Umbilical cord (tissue), 2 donors: ENCODE measurements at places on chromosomes 11 and 22.
A peak's percentile ranks its signal among the peaks of the same experiment; 100 is the strongest.

DNA sequence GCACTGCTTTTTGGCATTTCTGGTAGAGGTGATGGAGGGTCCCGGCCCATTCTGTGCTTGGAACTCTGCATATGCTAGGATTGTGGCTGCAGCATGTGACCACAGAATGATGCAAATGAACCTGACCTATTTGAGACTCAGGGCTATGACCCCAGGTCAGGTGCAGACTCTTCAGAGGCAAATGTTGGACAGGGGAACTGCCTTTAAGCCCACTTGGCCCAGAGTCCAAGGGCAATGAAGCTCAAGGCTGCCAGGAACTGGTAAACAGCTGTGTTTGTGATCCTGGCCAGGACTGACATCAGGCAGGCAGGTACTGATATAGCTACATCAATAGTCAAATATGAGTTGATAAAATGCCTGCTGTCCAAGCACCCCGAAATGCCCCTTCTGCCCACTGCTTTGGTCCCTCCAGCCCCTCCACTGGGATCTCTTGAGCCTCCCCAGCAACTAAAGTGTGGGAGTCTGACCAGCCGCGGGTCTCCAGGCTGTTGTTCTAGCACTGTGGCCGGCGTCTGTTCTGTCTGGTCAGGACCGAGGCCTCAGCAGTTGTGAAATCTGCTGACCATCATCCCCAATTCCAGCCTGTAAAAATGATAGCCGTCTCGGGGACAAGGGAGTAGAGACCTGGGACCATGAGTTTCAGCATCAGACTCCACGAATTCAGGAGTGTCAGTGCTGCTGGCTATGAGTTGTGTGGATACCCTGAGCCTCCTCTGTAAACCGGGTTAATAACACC is 82.4 kb upstream of the EIF3D start:
- DNase-seq = no peak

GRCh38 chr11:16818284-16818683 is 79.8 kb downstream of the C11orf58 start:
- no peak for DNase-seq

DNA sequence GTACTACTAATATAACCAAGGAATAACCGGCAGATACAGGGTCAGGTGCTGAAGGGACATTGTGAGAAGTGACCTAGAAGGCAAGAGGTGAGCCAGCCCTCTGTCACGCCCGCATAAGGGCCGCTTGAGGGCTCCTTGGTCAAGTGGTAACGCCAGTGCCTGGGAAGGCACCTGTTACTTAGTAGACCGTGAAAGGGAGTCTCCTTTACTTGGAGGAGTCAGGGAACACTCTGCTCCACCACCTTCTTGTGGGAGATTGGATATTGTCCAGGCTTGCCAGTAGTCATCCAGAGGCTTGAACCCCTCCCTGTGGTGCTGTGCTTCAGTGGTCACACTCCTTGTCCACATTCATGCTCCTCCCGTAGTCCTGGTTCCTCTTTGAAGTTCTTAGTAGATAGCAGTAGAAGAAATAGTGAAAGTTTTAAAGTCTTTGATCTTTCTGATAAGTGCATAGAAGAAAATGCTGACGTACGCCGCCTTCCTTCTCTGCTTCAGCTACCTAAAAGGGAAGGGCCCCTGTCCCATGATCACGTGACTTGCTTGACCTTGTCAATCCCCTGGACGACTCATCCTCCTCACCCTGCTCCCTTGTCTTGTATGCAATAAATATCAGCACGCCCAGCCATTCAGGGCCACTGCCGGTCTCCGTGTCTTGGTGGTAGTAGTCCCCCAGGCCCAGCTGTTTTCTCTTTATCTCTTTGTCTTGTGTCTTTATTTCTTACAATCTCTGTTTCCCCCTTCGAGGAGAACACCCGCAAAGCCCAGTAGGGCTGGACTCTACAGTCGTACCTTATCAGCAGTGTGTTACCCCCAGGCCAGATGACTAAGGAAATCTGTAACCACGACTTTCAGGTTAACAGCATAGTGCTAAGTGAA is 6.1 kb downstream of the NUP50 start:
- DNase-seq = no peak

DNA sequence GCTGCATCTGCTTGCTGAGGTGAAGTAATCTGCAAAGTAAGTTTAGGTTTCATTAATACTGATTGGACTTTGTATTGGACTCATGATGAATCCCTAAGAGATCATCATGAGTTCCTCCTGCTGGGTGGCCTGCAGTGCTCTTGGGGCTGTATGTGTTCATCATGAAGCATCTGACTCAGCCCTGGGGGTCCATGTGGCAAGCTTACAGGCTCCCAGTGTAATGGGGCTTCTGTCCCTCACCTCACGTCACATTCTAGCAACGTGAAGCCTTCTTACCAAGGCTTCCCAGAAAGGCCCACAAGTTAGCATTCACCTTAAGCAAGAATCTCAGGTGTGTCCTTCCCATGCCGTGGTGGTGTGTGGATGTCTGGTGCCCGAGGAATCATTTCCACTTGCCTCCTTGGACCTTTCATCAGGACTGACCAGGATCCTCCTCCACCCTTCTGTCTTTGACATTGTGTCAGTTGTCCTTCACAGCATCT is 23.7 kb downstream of the CRKL start:
- no peak for DNase-seq

DNA sequence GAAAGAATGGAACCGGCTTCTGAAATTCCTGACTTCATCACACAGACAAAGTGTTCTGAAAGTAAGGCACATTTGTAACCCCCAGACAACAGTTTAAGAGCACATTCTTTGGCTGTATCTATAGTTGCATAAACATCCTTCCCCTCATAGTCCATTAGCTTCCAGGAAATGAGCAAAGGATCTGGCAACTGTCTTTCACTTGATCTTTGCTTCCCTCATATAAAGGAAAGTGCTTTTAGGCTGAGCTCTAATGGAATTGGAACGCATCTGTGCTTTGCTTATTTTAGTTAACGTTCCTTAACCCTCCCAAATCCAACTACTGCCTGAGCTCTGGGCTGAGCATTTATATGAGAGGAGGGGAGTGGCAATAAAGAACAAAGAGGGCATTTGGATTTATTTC is 76.9 kb upstream of the API5 start:
- DNase-seq = no peak

- no peak for DNase-seq
Measured at GRCh38 chr11:120383518-120384155, 47.4 kb downstream of the ARHGEF12 start.

- DNase-seq = peak; percentile 66
Measured at GRCh38 chr22:36323182-36323854, 64.4 kb downstream of the MYH9 start.

- no peak for DNase-seq
Measured at GRCh38 chr11:34416766-34417165, 22.0 kb upstream of the CAT start.

DNA sequence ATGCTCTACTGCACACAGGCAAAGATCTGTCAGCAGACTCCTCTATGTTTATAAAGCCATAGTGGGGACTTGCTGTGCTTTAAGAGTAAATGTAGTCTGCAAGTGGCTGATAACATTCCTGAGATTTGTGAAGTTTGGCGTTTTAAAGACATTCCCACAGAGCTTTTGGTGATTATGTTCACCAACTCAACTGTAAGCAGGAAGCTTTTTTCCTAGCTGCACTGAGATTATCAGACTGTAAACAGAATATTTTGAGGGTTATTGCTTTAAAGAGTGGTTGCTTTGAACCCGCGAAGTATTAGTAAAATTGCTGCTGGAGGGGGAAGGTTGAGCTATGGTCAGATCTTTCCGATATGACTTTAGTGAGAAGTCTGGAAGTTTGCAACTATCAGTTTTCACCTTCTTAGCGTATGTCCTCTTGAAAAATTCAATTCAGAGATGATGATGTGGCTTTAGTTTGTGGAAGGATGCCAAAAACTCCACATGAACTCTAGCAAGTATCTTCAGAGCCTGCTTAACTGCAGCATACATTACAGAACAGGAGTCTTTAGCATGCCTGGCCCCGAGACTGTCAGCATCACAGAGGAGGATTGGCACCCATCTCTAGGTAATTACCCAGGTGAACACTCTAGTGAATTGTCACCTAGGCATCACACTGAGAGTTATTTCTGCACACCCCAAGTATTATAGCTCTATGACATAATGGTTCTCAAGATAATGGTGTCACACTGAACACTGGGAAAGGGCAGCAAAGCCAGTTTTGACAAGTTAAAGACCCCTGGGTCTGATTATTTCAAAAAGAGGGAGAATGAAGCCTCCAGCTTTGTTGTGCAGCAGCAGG is 89.9 kb downstream of the MTNR1B start:
- peak; percentile 97 for DNase-seq

GRCh38 chr22:23858484-23858815 is 775 bp downstream of the SLC2A11 start:
- no peak for DNase-seq

- no peak for DNase-seq
Measured at GRCh38 chr11:45150301-45150700, 3.9 kb downstream of the PRDM11 start.

DNA sequence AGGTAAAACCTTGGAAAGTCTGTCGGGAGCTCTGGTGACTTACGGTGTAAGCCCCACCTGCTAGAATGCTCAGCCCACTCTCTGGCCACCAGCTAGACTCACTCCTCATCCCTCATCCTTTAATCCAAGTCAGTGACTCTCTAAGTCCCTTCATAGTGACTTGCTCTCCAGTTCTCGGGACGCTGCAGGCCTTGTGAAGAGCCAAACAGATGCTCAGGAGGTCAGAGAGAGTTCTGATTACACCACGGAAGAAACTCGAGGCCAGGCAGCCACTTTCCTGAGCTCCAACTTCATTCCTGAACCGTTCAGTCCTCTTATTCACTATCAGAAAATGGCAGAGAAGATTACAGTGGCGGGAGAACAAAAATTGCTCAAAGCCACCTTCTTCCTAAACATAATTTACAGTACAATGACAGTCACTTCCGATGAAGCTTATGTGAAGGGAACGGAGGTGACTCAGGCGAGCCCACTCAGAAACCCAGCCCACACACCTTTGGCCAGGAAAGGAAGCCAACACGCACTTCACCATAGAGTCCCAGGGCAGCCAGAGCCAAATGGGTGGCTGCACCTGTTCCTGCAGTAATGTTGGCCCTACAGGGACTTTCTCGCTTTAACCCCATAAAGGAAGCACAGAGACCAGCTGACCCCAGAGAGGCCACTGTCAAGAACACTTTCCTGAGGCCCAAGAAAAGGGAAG is 100.4 kb downstream of the GALNT18 start:
- peak; percentile 18 for DNase-seq

DNA sequence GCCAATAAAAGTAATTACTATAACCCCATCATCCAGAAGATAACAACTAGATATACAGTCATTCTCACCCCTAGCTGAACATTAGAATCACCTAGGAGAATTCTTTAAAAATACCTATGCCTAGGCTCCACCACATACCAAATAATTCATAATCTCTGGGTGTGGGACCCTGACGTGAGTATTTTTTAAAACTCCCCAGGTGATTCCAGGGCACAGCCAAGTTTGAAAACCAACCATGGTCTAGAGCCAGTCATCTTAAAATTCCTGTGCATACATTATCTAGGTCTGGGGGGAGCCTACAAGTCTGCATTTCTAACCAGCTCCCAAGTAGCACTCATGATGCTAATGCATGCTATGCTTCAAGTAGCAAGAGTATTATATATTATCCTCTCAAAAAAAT is 281.0 kb upstream of the MTNR1B start:
- DNase-seq = no peak

- no peak for DNase-seq
Measured at GRCh38 chr22:49803134-49803533, 24.5 kb downstream of the BRD1 start.

GRCh38 chr22:35421121-35421520 is 21.2 kb downstream of the MCM5 start:
- DNase-seq = no peak
